NCI-H2081 (cell line): ENCODE measurements at places on chromosomes 11 and 22.

DNA sequence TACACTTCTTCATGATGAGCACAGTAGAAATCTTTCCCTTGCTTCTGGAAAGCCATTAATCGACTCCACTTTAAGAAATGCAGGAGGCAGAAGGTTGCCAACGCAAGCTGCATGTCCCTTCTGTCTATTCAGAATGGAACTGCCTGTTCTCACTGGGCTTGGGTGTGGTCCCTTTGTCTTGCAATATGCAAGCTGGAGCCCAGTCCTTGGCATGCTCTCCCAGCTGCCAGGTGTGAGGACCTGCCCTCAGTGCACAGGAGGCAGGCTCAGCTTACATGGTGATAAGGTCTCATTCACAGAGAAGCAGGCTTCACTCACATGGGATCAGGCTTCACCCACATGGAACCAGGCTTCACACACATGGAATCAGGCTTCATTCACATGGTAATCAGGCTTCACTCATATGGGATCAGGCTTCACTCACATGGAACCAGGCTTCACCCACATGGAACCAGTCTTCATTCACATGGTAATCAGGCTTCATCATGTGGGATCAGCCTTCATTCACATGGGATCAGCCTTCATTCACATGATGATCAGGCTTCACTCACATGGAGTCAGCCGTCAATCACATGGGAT, 59.2 kb upstream of the USP47 start:
- DNase-seq, result peak; percentile 66

GRCh38 chr11:69540118-69541000, 58.9 kb downstream of the LINC01488 start:
- DNase-seq, result no peak

- no peak for DNase-seq
Measured at GRCh38 chr11:66858939-66859685, 2.2 kb downstream of the LRFN4 start.

- DNase-seq, result no peak
Measured at GRCh38 chr22:46047841-46048595, 71.1 kb upstream of the WNT7B start.

DNA sequence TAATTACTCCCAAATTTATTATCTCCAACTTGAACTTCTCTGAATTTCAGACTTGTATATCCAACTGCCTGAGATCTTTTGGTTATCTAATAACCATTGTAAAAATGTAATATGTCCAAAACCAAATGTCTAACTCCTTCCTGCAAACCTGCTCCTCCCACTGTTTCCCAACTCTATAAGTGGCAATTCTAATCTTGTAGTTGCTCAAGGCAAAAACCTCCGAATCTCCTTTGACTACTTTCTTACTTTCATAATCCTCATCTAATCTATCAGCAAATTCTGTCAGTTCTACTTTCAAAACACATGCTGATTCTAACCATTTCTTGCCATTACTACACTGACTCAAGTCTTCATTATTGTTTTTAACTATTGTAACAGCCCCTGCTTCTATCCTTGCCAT, 55.7 kb downstream of the FAM168A start:
- no peak for DNase-seq
